ENCODE measurements at places on chromosomes 1 and 21. TPM values are rescaled to one million over a fixed set of nuclear protein-coding genes. Genes with fewer than 3 reads are reported as not detected.

DNA sequence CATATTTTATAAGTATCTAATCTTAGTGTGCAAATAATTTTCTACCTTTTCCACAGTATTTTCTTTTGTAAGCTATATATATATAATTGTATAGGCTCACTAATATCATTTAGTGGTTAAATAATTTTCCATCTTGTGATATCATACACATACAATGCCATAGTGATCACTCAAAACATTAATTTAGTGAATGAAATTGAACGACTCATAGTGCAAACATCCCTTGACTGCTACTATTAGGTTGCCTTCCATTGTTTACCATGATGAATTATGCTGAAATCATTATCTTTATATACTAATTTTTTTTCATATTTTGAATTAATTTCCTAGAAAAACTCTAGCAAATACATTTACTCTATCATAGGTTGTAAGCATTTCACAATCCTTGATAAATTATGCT, 127.1 kb downstream of the PCNX2 start:
- DNase-seq, result no peak

GRCh38 chr1:1397839-1398523, 1.2 kb downstream of the CCNL2 start:
- DNase-seq, result no peak

- no peak for DNase-seq
Observed at GRCh38 chr1:150366416-150367296, 2.7 kb downstream of the RPRD2 start.

Gene TACSTD2
- not detected for total RNA-seq

Gene KCNT2
- 0.18 TPM for total RNA-seq

Gene GPR61
- not detected for total RNA-seq

DNA sequence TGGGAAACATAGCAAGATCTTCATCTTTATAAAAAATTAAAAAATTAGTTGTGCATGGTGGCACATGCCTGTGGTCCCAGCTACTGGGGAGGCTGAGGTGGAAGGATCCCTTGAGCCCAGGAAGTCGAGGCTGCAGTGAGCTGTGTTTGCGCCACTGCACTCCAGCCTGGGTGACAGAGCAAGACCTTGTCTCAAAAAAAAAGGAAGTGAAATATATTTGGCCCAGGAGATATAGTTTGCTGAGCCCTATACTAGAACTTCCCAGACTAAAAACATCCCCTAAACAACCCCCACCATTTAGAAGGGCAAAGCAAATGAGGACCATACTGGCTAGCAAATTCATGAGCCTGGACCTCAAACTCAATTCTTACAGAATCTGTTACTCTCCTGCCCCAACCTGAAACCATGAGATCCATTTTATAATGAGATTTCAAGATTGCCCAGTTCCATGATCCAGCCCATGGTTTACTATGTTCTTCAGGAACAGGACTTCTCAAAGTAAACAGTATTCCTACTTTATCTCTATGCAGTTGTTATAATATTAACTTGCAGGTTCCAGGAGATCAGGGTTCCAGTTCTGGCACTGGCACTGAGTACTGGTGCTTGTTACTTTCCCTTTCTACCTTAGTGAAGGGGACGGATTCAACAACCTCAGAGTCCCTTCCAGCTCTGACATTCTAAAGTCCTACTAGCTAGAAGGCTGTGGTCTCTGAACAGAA, 48.9 kb upstream of the TADA1 start:
- DNase-seq, result no peak

DNA sequence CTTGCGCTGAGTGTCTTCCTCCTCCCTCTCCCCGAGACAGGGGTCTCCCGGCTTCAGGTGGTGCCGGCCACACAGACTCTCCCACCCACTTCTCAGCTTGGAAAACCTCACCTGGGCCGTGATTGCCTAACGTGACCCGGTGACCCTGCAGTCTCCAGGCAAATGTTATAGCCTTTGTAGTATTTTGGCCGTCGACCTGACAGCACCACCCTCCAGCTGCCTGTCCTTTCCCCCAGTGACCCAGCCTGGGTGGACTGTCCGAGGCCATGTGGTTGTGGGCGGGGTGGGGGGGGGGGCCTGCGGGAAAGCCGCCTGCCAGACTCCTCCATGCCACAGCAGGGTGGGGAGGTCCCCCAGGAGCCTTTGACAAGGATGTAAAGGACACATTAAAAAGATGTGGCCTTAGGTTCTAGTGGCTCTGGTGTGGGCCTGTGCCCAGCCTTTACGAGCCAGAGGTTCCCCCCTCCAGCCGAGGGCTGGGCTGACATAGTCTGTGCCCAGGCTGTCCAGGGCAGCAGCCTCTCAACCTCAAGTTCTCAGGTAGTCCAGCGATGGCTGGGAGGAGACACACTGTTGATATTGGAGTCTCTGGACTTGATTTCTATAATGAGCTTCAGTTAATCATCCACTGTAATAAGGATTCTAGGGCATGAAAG, 8.1 kb downstream of the TOR3A start:
- no peak for DNase-seq

Gene CCDC185
- not detected for total RNA-seq

- no peak for DNase-seq
Observed at GRCh38 chr1:231883382-231883781, 256.8 kb downstream of the DISC1 start.

- DNase-seq, result no peak
Observed at GRCh38 chr1:200215350-200215749, 187.8 kb downstream of the NR5A2 start.

Gene OR2AK2
- total RNA-seq, result not detected

DNA sequence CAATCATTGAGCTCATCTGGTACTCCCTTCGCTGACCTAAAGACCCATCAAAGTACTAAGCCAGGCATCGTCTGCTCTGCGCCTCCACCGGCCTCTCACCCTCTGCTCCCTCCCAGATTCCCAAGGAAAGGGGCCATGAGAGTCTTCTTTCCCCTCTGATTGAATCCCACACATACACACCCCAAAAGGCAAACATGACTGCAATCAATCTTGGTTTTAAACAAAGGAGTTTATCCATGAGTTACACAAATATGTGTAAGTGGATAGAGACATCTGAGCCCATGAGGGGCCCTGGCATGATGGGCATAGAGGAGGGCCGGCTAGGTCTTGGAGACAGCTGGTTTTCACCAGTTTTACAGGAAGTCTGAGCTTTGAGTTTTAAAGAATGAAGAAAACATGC, 50.9 kb downstream of the CAPN2 start:
- no peak for DNase-seq

DNA sequence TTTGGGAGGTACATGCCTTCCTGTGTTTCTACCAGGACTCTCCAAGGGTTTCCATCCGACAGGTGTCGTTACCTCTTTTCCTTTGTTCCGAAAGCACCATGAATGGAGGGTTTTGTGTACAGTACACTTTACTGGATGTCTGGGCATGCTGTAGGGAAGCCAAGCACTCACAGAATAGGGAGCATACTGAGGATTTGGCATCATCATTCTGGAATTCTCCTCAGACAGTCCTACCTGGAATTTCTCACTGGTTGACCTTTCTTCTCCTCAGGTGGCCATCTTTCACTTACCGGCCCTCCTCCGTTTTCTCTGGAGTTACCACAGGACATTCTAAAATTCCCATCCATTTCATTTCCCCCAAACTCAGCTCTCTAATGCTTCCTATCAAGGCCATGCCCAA, 5.9 kb upstream of the MPL start:
- no peak for DNase-seq

Gene CFHR3
- not detected for total RNA-seq

Gene AP4B1
- 9.4 TPM for total RNA-seq

GRCh38 chr1:218852527-218852926, 321.2 kb upstream of the LYPLAL1 start:
- DNase-seq, result no peak

- DNase-seq, result no peak
Observed at GRCh38 chr1:179788259-179788658, 45.2 kb downstream of the FAM163A start.

DNA sequence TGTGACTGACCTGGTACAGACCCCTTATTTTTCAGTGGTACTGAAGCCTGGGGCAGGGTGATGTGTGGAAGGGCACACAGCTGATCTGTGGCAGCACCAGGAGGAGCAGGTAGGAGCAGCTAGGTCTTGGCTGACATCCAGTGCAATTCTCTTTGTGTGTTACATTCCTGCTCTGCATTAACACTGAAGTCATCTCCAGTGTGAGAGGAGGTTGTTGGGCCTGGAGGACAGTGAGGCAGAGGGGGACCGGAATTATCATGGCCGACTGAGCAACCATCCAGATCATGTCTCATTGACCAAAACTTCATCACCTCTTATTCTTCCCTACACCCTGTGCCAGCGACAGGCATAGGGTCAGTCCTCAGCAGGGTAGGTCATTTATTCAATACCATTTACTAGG, 1.5 kb downstream of the SLAMF8 start:
- DNase-seq, result no peak

Gene XCL2
- total RNA-seq, result not detected

Gene SYCP1
- not detected for total RNA-seq

Gene WNT9A
- total RNA-seq, result 0.37 TPM

Gene RHD
- total RNA-seq, result not detected

GRCh38 chr1:31727849-31728248, 24.0 kb upstream of the COL16A1 start:
- DNase-seq, result no peak

GRCh38 chr1:201383647-201384405, 6.3 kb upstream of the TNNT2 start:
- DNase-seq, result peak; percentile 47

- no peak for DNase-seq
Observed at GRCh38 chr1:1373815-1374588, 1.0 kb downstream of the AURKAIP1 start.

GRCh38 chr1:177922209-177922608, 47.6 kb downstream of the SEC16B start:
- DNase-seq, result no peak

Gene RAP1GAP
- total RNA-seq, result 2.3 TPM

Gene SH2D1B
- 0.06 TPM for total RNA-seq

DNA sequence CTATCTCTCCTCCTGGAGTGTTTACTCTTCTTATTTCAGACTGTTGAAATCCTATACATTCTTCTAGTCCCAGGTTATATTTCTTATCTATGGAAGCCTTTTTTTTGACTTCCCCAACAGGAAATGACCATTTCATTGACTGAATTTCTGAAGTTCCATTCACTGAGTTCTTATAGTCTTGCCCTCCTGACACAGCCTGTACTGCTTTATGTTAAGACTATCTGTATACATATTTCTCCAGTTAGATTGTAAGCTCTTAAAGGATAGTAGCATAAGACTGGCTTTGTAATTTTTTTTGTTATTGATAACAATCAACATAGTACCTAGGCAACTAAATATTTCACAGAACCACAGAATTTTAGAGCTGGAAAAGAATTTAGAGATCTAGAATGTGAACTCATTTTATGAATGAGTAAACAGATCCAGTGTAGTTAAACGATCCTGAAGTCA, 14.9 kb upstream of the MACF1 start:
- no peak for DNase-seq

- DNase-seq, result no peak
Observed at GRCh38 chr1:162371611-162372010, 5.0 kb downstream of the SPATA46 start.

Gene IFNLR1
- total RNA-seq, result 0.21 TPM

- DNase-seq, result no peak
Observed at GRCh38 chr1:168293356-168293755, 12.7 kb downstream of the TBX19 start.

DNA sequence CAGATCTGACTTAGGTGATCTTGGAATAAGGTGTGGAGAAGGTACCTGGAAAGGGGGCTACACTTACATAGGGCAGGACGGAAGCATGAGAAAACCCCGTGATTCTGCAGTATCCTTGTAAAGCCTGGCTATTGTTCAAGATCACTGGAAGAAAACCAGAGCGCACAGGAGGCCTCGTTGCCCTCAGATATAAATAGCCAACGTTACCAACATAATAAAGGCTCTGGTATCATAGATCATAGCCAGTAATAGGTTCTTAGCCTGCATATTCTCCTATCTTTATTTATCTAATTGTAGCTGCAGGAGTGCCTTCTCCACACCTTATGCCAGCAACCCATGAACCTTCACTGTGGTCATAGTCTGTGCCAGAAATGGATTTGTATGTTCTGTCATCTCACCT, 35.9 kb upstream of the MPZL1 start:
- no peak for DNase-seq

DNA sequence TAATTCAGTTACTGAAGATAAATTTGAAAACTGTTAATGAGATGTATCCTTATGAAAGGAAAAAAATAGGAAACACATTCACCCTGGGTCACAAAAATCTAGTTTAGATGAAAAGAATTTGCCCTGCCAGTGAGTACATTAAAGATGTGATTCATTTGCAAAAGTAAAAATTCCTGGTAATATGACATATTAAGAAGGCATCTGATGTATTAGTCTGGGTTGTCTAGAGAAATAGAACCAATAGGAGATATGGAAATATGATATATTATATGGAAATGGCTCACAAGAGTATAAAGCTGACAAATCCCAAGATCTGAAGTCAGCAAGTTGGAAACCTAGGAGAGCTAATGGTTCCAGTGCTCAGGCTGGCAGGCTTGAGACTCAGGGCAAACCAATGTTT, 153.8 kb downstream of the MRPL39 start:
- DNase-seq, result no peak

GRCh38 chr1:21946836-21947587, 9.9 kb upstream of the HSPG2 start:
- DNase-seq, result no peak

DNA sequence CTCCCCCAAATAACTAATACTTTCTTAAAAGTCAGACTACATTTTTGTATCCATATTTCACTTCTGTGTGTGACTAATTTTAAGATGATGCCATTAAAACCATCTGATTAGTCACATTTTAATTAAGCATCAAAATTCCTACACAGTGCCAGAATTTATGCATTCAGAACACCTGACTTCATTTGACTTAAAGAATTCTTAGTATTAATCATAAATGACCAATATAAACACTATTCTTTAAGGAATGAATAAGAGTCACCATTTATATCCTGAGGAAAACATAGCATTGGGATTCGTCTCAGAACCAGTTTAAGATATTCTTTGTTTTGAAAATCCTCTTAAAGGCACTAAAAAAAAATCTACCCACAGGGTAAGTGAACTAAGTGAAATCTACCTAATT, 37.0 kb downstream of the TM2D1 start:
- no peak for DNase-seq

Gene PATJ
- total RNA-seq, result 10.0 TPM

- peak; percentile 4 for DNase-seq
Observed at GRCh38 chr1:113307771-113308445, 82.4 kb upstream of the MAGI3 start.

- no peak for DNase-seq
Observed at GRCh38 chr1:50858761-50859160, 101.3 kb downstream of the FAF1 start.

- no peak for DNase-seq
Observed at GRCh38 chr1:54191525-54191924, 8.3 kb downstream of the CYB5RL start.

Gene CGN
- 1.8 TPM for total RNA-seq

DNA sequence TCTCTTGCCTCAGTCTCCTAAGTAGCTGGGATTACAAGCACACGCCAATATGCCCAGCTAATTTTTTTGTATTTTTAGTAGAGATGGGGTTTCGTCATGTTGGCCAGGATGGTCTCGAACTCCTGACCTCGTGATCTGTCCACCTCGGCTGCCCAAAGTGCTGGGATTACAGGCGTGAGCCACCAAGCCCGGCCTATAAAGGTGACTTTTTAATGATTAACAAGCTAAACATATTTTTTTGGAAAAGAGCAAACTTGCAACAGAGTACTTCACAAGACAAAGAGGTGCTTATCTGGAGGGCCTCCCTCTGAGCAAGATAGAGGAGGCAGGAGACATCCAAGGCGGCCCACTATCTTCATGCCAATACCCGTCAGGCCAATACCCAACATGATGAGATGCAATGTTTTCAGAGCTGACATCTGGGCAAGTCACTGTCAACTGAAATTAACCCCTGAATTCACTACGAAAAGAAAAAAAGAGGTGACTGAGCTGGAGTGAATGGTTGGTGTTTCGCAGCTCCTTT, 10.5 kb downstream of the BCAR3 start:
- DNase-seq, result no peak

Gene BGLAP
- total RNA-seq, result 0.08 TPM
